Activated T-cell treated with anti-CD3 and anti-CD28 coated beads, Interleukin-2, amount 50 U/mL, for 72 hours (primary cell): ENCODE measurements at places on chromosomes 6 and 20. TPM values are rescaled to one million over a fixed set of nuclear protein-coding genes. Genes with fewer than 3 reads are reported as not detected.

GRCh38 chr6:48552905-48553304 is 441.9 kb upstream of the PTCHD4 start:
- no peaks in the 10 kb centered on the region for H3K36me3 ChIP-seq
- H3K4me3 ChIP-seq, result no peak overlapping the region
- no peaks in the 10 kb centered on the region for H3K4me1 ChIP-seq
- no peak overlapping the region for H3K27ac ChIP-seq

DNA sequence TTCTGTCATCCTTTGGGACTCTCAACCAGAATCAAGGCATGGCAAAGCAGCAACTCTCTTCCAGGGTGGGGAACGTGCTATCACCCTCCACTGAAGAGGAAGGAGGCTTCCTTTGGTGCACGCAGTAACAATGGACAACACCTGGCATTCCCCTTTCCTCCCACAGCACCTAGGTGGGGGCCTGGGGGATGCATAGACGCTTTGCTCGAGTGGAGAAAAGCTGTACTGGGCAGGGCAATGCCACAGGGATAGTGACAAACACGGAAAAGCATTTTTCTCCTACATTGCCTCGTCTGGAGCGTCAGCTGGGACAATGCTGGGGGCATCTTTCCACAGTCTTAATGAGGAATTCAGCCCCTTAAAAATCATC is 82.9 kb downstream of the GMPR start:
- DNase-seq, result no peak
- peaks cover 94% of the 10 kb centered on the region for H3K4me1 ChIP-seq
- H3K36me3 ChIP-seq, result peaks cover 4% of the 10 kb centered on the region
- no peak overlapping the region for H3K4me3 ChIP-seq

DNA sequence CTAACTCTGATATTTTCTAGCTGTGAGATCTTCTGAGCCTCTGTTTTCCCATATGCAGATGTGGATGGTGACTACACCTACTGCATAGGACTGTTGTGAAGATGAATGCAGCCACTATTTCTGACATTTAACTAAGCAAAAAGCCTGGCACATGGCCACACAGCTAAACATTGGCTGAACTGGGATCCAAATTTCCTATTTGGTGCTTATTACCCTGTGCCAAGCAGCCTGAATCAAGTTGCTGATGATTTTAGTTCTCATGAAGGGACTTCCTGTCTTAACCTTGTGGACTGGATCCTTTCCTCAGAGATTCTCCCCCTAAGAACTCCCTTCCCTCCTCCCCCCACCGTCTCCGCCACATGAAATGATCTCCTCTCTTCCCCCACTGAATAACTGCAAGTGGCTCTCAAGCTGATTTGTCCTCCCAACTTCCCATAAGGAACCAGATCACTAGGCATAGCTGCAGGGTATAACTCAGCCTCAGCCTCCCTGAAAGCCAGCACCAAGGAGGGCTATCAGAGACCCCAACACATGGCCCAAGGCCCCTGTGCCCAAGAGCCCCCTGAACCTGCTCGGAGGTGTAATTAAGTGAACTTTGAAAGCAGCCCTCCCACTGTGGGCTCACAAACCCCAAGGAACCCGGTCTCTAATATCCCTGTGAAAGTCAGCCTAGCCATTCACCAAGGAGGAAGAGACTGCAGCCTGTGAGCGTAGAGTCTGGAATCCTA is 55.7 kb downstream of the MAFB start:
- no peak overlapping the region for H3K27ac ChIP-seq
- H3K27me3 ChIP-seq, result peaks cover 6% of the 10 kb centered on the region
- no peak for DNase-seq
- no peak overlapping the region for H3K4me3 ChIP-seq

- no peak overlapping the region for H3K4me3 ChIP-seq
- no peaks in the 10 kb centered on the region for H3K4me1 ChIP-seq
- no peak for DNase-seq
- peaks cover 6% of the 10 kb centered on the region for H3K27me3 ChIP-seq
- H3K36me3 ChIP-seq, result no peaks in the 10 kb centered on the region
Measured at GRCh38 chr20:61478611-61479305, 226.7 kb downstream of the CDH4 start.

GRCh38 chr6:21046276-21046675 is 512.0 kb downstream of the CDKAL1 start:
- H3K4me1 ChIP-seq, result no peaks in the 10 kb centered on the region
- H3K27me3 ChIP-seq, result no peaks in the 10 kb centered on the region
- H3K4me3 ChIP-seq, result no peak overlapping the region
- no peaks in the 10 kb centered on the region for H3K36me3 ChIP-seq
- no peak for DNase-seq
- no peak overlapping the region for H3K27ac ChIP-seq

DNA sequence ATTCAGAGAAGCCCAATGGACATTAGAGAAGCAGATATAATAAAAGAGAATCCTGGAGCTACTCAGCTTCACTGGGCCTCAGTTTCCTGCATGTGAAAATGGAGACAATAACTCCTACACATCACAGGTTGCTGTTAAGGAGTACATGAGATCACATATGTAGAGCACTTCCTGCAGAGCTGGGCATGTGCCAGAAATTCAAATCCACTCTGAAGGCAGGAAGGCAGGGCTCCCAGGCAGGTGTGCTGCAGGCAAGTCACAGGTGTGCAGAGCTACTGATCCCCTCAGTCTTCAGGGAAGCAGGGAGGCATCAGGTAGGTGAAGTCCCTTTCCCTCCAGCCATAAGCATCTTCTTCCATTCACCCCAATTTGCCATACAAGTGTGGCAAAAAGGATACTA is 48.0 kb downstream of the DST start:
- peak overlapping the region; percentile 81 for H3K27ac ChIP-seq
- no peaks in the 10 kb centered on the region for H3K36me3 ChIP-seq
- peaks cover 31% of the 10 kb centered on the region for H3K4me1 ChIP-seq
- H3K4me3 ChIP-seq, result peak overlapping the region; percentile 58

DNA sequence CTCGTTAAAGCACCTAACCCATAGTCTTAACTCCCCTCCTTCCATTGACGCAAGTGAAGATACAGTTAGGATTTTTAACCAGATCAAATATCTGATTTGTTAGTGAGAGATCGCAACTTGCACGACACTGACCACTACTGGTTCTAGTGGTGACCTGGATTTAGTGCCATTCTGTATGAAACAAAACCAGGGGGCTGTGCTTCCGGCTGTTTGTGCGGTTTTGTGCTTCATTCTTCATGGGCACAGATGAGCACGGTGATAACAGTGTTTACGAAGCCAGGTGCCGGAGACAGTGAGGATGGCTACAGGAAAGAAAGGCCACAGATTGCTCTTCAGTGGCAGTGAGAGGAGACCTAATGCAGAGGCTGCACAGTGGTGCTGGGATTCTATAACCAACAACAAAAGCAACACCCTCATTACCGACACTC is 75.5 kb downstream of the NOL4L start:
- peak overlapping the region; percentile 60 for H3K4me3 ChIP-seq
- H3K27ac ChIP-seq, result peak overlapping the region; percentile 64
- H3K36me3 ChIP-seq, result peaks cover 4% of the 10 kb centered on the region
- peak; percentile 69 for DNase-seq
- H3K27me3 ChIP-seq, result no peaks in the 10 kb centered on the region

GRCh38 chr6:140225701-140226436 is 851.4 kb upstream of the CITED2 start:
- H3K4me3 ChIP-seq, result no peak overlapping the region
- H3K27me3 ChIP-seq, result peaks cover 23% of the 10 kb centered on the region
- DNase-seq, result no peak
- H3K36me3 ChIP-seq, result no peaks in the 10 kb centered on the region

Gene HLA-DQA2
- not detected for total RNA-seq

Gene ADGRB3
- not detected for total RNA-seq

Gene CGAS
- total RNA-seq, result 26.9 TPM
